ENCODE measurements at places on chromosomes 11 and 22.

- no peak for DNase-seq
Observed at GRCh38 chr11:127454856-127455255, 454.3 kb upstream of the KIRREL3 start.

DNA sequence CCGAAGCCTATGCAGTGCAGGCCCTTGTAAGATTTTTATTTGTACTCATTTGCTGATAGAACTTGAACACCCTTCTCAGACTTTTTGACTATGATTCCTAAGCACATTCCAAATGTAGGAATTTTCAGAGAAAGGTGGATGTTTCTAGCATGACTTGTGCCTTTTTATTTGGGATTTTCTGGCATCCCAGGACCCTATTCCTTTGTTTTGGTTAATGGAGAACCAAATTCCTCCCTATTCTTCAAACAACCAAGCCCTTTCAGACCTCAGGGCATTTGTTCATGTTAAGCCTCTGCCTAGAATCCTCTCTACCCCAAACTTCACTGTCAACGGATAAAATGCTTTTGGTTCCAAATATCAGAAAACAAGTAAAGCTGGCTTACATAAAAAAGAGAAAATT is 371.1 kb downstream of the DDX10 start:
- no peak for DNase-seq

- no peak for DNase-seq
Observed at GRCh38 chr11:125079878-125080530, 16.9 kb downstream of the SLC37A2 start.

- DNase-seq = no peak
Observed at GRCh38 chr11:71125150-71125549, 127.2 kb downstream of the SHANK2 start.

DNA sequence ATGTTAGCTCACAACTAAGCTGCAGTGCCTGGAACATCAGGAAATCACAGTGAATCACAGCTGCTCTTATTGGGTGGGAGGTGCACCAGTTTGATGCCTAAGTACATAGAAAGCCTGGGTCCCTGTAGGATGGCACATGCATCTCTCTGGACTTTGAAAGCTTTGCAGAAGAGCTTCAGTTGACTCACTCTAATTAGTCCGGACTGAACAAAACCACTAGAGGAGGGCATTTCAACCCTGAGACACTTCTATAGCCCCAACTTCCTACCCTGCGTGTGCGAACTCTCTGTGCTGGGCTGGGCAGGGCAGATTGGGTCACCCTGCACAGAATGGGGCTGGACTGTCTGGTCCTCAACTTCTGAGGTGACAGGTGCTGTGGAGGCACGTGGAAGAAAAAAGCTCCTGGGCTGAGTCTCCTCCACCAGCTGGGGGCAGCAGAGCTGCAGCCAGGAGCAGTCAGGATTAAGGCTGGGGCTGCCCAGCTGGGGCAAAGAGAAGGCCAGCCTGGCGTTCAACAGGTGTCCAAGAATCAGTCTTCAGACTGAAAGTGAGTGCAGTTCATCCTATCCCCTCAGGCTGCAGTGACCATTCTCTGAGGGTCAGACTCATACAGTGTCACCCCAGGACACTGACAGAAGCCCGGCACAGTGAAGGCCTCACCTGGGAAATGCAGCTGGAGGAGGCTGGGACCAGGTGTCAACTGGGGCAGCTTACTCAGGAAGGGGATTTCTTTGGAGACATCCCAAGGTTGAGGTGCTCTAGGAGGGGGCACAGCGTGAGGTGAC is 22.1 kb downstream of the GGTLC2 start:
- DNase-seq = no peak

DNA sequence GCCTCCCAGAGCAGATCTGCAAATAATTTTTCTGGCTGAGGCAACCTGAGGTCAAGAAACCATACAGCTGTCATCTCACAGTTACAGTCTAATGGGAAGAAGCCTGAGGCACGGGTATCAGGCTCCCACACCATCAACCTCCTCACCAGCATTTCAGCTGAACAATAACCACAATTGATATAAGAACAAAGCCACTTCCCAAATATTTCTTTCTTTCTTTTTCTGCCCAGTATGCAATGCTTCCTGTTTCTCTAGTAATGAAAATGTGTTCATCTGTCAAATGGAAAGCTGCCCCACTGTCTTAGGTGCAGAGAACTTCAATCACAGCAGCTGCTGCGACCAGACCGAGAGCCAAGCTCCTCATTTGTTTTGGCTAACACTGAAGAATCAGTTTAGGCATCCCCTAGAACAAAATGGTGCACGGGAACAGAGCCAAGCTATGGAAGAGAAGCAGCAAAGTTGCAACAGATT is 108.4 kb downstream of the BLID start:
- DNase-seq = no peak

GRCh38 chr22:17664414-17665055 is 26.0 kb downstream of the BCL2L13 start:
- no peak for DNase-seq

DNA sequence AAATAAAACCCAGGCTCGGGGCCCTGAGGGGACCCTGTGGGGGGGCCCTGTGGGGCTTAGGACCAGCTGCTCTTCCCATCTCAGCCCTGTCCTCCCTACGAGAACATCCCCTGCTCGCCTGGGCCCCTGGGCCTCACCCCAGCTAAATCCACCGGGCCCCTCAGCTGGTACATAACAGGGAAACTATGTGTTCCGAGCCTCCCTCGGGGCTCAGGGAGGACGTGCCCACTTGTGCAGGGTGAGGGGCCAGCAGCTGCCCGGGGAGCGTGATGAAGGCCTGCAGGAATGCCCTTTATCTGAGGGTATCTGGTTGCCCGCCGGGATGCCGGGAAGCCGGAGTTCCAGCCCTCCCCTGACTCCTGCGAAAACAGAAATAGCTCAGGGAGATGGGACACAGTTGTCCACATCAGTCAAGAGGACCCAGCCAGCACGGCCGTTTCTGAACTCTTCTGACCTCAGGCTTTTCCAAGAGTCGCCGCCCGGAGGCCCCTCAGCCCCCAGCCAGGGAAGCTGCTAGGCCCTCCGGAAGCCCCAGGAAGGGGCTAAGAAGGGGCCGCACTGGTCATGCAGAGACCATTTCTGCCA is 20.6 kb downstream of the MRPL23 start:
- no peak for DNase-seq

DNA sequence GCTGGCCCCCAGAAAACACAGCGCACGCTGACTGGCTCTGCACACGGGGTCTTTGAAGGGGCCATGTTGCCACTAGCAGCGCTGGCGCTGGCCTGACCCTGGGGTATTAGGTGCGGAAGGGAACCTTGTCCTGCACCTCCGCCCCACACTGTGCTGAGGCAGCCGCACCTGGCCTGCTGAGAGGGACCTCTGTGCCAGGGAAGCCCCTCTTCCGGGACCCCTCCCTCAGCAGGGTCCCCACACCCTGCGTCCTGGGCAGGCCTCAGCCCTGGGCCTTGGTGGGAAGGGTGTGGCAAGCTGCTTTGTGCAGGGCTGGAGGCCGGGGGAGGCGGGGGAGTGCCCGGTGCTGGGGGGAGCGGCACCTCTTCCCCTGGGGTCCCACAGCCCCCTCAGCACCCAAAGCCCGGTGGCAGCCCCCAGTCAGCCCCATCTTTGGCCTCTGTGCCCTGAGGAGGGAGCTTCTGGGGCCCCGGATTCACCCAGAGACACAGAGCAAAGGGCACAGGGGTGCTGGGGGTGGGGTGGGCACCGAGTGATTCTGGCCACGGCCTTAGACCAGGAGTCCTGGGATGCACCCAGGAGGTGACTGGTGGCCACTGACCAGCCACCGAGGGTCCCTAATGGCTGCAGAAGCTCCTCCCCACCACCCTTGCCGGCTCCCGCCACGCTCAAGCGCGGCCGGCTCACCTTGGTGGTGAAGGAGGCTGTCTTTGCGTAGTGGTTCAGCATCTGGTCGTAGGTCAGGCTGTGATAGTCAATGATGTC is 11.4 kb downstream of the TTLL8 start:
- no peak for DNase-seq

GRCh38 chr11:74550991-74551753 is 41.2 kb upstream of the POLD3 start:
- no peak for DNase-seq

- DNase-seq = no peak
Observed at GRCh38 chr22:23351321-23351720, 171.0 kb downstream of the BCR start.

GRCh38 chr11:95296165-95296564 is 65.2 kb upstream of the SESN3 start:
- no peak for DNase-seq

- DNase-seq = no peak
Observed at GRCh38 chr11:47222696-47223095, 7.9 kb downstream of the DDB2 start.

DNA sequence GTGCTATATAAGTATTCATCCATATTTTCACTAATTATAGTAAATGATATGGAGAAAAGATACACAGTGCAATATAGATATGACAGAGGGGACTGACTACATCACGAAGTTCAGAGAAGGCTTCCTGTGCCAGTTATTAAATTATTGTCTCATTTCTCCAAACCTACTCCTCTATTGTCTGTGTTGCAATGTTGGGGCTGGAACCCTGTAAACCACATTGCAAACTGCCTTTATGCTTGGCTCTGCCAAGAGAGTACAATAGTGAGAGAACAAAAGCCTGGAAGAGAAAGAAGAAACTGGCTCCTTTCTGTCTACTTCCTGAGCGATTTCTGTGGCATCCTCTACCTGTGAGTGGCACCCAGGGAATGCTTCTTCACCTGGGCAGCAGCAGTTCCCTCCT is 46.4 kb downstream of the ME3 start:
- no peak for DNase-seq

GRCh38 chr11:10488934-10489691 is 34.0 kb downstream of the AMPD3 start:
- DNase-seq = peak; percentile 17

DNA sequence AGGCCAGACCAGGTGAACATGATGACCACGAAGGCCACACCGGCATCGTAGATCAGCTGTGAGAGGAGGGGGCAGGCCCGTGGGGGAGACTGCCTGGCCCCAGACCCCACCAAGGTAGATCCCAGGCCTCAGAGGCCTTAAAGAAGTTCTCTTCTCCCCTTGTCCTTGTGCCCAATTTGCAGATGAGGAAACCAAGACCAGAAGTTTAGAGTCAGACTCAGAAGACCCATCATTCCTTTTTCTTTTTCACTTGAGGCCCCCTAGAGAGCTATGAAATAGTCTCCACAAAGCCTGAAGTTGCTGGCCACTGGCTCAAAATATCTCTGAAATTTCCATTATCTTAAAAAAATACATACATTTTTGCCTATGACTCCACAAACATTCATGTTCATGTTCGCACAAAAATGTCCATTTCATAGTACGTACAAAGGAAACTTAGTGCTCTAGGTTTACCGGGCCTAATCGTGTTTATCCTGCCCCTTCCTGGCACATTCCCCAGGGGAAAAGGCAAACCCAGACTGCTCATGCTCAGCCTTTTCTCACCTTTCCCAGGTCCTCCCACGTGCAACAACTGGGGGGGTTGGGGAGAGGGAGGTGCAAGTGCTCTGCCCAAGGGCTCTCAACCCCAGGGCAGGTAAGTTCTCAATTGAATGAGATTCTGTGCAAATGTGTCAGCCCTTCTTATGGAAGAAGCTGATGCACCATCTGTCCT is 19.2 kb downstream of the SLC43A1 start:
- DNase-seq = no peak

DNA sequence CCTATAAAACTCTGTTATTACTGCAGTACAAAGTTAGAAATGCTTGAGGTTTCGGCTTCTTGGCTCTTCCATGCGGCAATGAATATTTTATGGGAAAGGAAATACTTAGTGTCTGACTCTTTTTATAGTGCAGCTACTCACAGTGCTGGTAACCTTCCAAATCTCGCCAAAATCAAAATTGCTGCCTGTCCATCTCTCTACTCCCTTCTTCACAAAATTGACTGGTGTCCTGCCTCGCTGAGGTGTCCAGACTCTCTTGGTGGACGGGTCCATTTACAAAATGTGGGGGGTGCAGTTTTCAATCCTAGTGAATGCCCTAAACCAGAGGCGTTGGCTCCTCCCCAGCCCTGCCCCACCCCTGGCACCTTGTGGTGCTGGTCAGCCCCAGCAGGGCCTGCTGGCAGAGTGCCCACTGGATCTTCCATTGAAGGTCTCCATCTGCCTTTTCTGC is 73.5 kb downstream of the ZBTB16 start:
- DNase-seq = no peak

GRCh38 chr11:18368221-18368620 is 26.1 kb upstream of the LDHA start:
- DNase-seq = no peak

DNA sequence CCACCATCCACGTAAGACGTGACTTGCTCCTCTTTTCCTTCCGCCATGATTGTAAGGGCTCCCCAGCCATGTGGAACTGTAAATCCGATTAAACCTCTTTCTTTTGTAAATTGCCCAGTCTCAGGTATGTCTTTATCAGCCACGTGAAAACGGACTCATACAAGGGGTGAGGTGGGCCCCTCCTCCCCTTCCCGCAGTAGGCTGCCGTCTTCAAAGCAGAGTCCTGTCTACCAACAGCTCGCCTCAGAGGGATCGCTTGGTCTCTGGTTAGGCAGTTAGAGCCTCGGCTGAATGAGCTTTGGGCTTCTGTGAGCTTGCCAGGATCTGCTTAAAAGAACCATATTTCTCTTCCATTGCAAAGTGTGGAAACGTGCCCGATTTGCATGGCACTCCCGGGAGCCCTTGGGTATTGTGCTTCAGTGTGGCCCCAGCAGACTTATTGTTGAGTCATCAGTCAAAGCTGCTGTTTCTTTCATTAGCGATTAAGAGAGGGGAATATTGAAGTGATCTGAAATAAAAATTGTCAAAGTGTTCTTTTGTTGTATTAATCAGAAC is 338.3 kb downstream of the TBC1D22A start:
- no peak for DNase-seq

- DNase-seq = no peak
Observed at GRCh38 chr11:16973338-16973964, 40.8 kb downstream of the PLEKHA7 start.

GRCh38 chr22:41368543-41369423 is 13.0 kb upstream of the TEF start:
- DNase-seq = no peak

DNA sequence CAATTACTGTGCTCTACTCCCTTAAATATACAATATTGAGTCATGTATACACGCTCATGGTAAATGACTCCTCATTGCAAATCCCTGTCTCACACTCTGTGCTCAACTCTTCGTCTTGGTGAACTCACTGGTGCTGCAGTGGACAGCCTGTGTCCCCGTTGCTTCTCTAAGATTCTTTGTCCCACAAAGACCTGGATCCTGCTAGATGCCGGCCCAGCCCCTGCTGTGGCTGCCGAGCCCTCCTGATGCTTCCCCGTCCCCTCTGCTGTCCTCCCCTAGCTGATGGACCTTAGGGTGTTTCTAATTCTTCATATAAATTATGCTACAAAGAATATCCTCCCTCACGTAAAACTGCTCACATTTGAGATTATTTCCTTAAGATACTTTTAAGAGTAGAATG is 5.5 kb downstream of the APOL2 start:
- no peak for DNase-seq
